ENCODE measurements at places on chromosomes 5 and 9.

DNA sequence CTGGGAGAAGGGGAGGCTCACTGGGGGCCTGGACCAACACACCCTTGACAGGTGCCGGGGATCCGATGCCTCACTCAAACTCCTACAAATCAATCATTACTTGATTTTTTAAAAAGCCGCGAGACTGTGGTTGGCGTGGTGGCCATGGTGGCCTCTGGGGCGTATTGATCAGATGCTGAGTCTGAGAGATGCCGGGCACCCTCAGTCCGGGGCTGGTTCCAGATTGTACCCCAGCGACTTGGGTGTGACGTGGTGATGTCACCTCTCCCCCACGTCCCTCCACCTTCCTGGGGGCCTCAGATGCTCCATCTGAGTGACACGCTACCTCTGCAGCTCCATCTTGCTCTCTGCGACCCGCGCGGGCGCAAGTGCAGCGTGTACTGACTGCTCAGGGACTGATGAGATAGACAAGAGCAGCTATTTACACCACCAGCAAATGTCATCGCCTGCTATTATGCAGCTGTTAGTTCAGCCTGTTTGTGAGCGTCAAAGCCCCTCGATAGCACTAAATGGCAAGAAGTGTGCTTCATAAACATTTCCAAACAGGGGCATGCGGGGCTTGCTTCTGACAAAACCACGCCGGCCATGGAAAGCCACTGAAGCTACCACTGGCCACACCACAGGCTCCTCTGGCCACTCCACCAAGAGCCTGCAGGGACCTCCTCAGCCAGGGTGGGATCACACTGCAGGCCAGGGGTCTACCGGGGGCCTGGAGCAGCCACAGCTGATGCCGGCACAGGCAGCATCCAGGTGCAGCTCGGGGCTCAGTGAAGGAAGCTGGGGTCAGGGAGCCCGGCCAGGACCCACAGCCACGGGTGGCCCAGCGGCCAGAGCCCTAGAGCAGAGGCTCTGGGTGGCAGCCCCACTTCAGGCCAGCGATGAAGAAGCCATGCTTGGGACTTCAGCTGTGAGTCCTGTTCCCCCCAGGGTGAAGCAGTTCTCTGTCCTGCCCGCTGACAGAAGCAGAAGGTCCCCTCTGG, 50.1 kb downstream of the SLC6A3 start:
- DNase-seq = no peak

DNA sequence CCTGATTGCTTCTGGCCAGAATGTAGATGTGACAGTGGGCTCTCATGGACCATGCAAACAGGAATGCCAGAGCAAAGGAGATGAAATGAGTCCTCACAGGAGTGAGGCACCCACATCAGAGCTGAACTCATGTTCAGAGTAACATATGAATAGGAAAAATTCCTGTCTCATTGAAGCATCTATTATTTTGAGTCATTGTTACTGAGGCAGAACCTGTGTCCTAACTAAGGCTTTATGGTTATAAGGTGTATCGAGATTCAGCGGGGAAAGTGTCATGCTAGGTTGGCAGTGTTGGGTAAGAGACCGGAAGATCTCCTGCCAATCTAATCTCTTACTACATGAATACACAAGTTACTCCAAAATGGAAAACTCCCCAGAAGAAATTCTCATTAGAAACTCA, 304.1 kb downstream of the TRPM3 start:
- DNase-seq = no peak

GRCh38 chr9:125438506-125439433, 177.1 kb downstream of the GAPVD1 start:
- no peak for DNase-seq

- DNase-seq = no peak
Measured at GRCh38 chr9:100087218-100087617, 11.6 kb downstream of the ERP44 start.

DNA sequence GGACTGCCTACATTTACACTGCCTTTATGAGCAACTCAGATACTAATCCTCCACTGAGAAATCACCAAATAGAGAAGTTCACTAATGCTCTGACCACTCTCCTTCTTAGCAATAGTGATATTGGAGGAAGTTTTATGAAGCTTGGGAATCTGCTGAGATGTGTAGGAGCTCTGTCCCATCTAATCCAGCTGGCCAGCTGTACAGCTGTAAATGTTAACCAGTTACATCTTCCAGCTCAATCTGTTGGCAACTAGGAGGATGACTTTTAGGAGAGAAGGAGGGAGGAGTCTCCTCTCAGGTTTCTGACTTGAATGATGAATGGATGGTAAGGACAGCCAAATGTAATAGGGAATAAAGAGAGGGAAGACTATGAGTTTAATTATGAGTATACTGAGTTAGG, 36.3 kb upstream of the LRRC19 start:
- no peak for DNase-seq

DNA sequence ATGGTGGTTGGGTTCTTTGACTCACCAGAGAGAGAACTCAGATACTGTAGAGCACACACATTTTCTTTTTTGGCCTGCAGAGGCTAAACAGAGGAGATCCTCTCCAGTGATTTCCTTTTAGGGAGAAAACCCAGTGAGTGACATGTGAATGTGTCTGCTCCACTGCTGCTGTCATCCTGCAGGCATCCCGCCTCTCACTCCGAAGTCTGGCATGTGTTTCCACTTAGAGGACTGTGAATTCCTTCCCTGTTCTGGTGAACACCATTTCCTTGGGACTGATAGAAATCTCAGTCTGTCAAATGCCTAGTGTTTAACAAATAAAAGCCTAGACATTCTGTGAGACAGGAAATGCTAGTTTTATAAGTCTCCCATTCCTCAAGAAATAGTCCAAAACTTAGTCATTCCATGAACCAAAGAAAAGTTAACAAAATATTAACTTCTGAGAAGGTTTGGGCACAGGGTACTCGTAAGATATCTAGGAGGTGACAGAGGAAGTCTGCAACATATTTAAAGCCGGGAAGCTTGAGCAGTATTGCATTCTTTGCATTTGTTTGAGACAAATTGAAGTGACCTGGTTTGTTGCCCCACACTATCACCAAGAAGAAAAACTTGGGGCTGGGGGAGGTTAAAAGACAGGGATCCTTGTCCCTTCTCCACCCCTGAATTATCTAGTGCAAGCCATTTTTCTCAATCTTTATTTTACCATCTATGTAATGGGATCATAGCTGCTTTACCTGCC, 74.9 kb upstream of the NIPAL4 start:
- DNase-seq = peak; percentile 91

DNA sequence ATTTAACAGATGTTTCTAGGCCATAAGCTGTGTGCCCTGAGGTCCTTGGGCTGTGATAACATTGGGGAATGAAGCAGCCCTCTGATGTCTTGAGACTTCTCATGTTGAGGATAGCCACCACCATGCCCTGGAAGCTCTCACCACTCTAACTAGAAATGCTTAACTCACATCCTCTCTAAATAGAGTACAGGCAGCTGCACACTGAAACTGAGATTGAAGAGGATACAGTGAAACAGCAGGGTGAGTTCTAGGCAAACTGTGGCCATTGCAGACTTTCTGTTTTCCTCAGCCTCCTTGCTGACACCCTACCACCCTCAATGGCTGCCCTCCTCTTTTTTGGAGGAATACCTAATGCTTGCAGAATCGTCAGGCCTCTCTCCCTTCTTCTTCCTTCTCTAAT, 22.4 kb downstream of the UTP15 start:
- no peak for DNase-seq

DNA sequence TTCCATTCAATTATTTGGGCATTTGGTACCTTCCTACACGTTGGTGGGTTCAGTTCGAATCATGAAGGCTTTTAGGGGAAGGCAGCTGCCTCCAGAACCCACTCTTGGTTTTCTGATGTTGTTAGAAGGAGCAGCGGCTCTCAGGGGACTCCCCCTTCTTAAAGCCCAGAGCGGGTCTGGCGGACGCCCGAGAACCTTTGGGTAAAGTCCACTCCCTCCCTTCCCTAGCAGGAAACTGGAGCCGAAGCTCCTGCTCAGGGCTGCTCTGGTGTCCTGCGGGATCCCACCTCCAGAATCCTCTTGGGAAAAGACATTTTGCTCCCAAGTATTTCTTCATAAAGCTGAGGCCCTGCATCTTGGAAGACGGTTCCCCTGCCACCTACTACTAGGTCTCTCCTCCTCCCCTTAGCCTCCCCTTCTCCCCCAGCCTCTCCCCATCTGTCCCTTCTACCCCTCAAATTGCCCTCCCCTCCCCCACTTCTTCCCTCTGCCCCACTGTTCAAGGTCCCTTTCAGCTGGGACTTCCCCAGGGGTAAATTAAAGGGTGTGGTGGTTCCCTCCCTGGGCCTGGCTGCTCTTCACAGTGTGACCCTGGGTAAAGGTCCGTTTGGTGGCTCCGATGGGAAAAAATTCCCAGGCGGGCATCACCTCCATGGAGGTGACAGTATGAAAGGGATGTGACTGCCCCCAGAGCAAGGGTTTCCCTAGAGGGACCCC, 9.3 kb downstream of the IRX4 start:
- no peak for DNase-seq

- no peak for DNase-seq
Measured at GRCh38 chr5:41193456-41194205, 19.7 kb downstream of the C6 start.

DNA sequence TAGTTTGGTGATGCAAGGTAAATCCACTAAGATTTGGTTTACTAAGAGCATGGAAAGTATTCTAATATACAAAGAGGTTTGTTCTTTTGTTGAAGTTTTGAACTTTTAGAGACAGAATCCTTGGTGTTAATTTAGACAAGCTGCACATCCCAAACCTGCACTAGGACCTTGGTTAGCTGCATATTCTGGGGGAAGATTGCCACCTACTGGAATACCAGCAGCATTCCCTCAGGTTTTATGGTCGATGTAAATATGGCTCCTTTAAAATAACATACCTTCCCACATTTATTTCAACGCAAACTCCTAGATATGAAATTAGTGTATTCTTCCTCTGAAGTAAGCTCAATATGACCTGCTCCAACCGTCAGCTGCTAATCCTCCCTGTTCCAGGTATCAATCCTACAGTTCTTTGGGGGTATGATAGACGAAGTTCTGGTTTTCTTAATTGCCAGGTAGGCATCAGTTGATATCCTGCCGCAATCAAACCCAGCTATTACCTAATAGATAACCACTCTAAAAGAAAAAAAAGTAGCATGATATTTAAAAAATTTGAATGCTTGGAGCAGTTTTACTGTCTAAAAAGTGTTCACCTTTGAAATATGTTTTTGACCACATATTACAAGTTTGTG, 624.1 kb downstream of the ISL1 start:
- DNase-seq = peak; percentile 17

DNA sequence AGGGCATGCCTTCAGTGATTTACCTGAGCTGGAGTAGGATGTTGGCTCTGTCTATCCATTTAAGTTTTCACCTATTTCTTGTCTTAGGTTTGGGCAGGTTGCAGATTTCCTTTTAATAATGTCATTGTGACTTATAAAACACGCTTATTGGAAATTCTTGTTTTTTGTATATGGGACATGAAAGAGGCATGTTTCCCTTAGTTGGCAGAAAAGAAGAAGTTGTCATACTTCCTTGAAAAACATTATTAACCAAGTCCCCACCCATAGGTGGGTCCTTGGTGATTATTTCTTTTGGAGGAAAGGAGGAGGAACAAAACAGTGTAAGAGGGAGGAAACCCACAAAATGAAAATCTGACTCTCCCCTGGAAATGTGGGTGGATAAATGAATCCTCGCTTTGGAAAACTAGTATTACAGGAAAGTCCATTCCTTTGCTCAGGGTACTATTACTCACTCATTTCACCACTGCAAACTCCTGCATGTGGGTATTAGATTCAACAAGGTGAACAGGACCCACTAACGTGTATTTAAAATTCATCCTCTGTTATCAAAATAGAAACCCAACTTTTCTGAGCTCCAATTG, 9.3 kb downstream of the CER1 start:
- no peak for DNase-seq

DNA sequence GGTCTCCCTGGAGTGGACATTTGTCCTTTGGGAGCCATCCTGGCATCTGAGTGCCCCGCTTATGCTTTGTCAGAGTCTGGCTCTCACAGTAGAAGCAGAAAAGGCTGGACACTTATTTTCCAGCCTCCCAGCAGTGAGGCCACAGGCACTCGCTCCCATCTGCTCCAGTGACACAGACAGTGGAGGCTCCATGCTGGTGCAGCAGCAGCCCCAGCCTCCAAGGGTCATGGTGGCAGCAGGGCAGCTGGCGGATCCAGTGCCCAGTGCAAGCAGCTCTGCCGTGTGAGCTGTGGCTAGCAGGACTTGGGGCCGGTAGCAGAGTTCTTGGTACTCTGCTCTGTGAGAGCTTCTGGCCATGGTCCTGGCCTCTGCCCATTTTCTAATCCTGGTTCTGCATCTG, 157.3 kb upstream of the ALDH1B1 start:
- no peak for DNase-seq

DNA sequence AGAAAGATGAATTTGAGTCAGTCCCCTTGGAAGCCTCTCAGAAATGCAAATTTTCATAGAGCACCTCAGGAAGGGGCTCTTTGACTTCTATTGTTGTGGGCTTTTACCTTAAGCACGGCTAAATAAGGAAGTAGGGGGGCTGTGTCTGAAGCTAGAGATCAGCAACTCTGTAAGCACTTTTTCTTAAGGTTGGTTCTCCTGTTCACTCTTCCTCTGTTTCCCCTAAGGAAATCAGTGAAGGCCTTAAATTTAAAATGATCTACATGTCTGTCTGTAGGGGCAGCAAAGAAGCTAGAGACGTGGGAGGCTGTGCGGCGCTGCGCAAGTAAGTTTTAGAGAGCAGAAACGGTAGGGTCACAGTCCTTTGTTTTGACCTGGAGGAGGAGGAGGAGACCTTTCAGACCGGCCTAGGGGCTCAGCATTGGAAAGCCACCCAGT, 1.2 kb upstream of the CDC14B start:
- peak; percentile 85 for DNase-seq

- no peak for DNase-seq
Measured at GRCh38 chr5:166581826-166582225, 1709.6 kb upstream of the WWC1 start.

- DNase-seq = no peak
Measured at GRCh38 chr5:79692596-79692995, 3.0 kb downstream of the CMYA5 start.

GRCh38 chr9:118271331-118271730, 567.1 kb downstream of the TLR4 start:
- no peak for DNase-seq

DNA sequence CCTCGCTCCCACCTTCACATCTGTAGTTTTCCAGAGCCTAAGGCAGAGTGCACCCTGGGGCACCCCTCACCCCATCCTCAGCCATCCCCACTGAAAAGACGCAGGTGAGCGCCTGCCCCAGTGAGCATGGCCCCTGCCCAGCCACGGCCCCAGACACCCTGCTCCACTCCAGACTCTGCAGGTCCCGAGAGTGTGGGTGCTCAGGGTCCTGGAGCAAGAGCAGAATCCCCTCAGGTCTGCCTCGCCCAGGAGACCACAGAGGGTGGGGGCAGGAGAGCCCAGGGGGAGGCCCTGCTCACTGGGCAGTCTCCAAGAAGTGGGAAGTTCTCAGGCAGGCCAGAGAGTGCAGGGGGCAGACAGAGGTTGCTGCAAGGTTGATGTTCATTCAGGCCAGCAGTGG, 158.6 kb upstream of the PPP1R26 start:
- no peak for DNase-seq

GRCh38 chr5:127813633-127814587, 110.7 kb downstream of the CCDC192 start:
- DNase-seq = no peak

DNA sequence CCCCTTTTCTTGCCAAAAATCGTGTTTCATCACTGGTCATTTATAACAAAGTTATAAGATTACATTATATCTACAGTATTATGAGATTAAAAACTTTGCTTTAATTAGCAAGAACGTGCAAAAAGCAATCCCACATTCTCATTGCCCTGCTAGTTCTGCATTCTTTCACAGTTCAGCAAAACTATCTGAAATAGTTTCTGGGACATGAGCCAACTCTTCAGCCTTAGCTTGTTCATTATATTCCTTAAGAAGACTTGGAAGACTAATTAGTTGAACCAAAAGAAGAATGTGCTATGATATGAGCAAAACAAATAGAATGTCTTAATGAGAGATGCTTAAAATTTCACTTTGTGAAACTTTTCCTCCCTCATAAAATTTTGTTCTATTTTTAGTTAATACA, 76.7 kb downstream of the ITGA1 start:
- DNase-seq = no peak

Measured in ELF-1 (cell line).